ENCODE measurements at places on chromosomes 13 and 19.

DNA sequence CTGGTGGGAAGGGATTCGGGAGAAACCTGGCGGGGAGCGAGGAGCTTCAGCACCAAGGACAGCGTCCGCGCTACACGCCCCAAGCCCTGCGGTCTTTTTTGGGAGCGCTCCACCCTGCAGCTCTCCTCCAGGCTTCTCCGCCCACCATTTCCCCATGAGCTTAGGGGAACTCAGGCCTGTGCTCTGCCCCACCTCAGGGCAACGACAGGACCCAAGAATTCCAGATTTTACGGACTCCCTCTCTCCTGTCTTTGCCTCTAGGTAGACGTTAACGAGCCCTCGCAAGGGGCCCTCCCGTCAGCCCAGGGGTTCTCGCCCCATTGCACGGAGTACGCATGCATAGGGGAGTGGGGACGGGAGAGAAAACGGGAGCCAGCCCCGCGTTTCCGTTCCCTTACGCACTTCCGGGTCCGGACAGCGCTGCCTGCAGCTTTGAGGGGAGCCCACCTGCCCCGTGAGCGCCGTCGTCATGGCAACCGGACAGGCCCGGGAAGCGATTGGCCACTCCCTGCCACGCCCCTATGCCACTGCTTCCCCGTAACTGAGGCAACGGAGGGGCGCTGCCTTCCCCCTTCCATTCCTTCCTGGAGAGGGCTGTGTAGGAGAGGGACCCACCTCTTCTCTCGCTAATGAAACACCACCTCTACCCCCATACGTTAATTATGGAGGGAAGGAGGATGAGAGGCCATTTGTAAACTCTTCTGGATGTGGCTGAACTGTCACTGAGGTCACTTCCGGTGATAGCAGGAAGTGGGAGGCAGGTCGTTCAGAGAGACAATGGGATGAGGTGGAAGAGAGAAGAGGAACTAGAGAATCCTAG lies 20.8 kb downstream of the NOVA2 start:
- ATAC-seq: no peak

DNA sequence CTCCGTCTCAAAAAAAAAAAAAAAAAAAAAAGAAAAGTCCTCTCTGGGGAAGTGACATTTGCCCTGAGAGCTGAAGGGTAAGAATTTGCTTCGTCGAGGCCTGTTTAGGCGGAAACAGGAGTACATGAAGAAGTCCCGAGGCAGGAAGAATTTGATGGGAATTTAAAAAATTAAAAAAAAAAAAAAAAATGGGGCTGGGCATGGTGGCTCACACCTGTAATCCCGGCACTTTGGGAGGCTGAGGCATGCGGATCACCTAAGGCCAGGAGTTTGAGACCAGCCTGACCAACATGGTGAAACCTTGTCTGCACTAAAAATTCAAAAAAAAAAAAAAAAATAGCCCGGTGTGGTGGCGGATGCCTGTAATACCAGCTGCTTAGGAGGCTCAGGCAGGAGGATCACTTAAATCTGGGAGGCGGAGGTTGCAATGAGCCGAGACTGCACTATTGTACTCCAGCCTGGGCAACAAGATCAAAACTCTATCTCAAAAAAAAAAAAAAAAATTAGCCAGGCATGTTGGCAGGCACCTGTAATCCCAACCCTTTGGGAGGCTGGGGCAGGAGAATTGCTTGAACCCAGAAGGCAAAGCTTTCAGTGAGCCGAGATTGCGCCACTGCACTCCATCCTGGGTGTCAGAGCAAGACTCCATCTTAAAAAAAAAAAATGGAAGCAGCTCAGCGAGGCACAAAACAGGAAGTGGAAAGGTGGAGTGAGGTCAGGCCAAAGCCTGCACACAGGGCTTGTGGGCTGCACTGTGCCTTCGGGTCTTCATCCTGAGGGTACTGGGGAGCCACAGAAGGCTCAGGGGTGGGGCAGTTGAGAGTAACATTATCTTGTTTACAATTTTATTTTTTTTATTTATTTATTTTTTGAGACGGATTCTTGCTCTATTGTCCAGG lies 4.9 kb downstream of the BAX start:
- ATAC-seq: no peak

DNA sequence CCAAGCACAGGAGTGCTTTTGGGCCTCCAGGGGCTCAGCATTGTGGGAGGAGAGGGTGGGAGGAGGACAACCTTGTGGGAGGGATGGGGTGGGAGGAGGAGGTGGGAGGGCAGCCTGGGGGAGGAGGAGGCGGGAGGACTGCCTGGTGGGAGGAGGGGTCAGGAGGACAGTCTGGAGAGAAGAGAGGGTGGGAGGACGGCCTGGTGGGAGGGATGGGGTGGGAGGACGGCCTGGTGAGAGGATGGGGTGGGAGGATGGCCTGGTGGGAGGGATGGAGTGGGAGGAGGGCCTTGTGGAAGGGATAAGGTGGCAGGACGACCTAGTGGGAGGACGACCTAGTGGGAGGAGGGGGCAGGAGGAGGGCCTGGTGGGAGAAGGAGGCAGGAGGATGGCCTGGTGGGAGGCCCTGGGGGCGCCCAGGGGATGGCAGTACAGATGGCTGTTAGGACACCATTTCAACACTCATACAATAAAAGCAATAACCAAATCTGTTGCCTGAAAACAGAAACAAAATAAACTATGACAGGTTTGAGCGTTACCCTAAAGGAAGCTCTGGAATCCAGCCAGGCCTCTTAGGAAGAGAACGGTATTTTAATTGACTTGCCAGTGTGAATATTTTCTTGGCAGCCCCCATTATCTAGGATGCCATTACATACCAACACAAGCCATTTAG lies 63.7 kb downstream of the CRYL1 start:
- no peak for ATAC-seq

DNA sequence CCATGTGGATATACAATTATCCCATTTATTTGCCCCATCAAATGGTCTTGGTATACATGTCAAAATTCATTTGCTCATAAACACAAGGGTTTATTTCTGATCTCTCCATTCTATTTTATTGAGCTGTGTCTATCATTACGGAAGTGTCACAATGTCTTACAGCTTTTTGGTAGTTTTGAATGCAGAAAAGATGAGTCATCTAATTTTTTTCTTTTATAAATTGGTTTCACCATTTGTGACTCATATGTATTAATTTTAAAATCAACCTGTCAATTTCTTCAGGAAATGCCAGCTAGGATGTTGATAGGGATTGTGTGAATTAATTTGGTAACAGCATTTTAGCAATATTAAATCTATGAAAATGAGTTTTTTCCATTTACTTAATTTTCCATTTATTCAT lies 2549.4 kb downstream of the PCDH9 start:
- no peak for ATAC-seq

DNA sequence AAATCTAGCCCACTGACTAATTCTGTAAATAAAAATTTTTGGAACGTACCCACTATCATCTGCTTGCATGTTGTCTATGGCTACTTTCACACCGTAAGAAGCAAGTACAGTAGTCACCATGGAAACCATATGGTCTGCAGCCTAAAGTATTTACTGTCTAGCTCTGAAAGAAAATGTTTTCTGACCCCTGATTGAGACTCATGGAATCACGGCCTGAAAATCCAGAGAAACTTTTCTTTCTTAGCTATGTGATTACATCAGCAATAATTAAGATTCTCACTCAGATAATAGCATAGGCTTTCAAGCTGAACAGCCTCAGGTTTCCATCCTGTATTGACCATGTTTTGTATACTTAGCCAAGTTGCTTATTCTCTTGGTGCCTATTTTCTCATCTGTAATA lies 264.6 kb downstream of the NHLRC3 start:
- ATAC-seq: no peak

- ATAC-seq: no peak
These were observed 21.0 kb upstream of the RNF17 start for GRCh38 chr13:24742977-24743376.

- ATAC-seq: no peak
These were observed 13.5 kb downstream of the MED25 start for GRCh38 chr19:49831592-49831991.

GRCh38 chr19:46975925-46976782 lies 43.5 kb upstream of the NPAS1 start:
- ATAC-seq: peak; percentile 94

DNA sequence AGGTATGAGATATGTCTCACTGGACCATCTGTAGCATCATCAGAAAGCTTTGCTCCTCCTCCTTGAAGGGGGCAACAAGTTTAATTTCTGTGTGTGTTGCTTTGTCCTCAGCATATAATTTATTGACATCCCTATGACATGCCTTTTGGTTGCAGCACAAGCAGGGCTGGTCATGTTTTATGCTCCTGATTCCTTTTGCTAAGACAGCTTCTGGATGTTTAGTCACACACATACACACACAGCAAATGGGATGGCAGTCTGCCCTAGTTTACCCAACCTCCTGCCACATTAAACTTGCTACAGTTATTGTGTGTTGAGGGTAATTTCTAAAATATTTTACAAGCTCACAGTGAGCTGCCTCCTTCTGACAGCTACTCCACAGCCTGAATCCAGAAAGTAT lies 217.9 kb upstream of the RXFP2 start:
- ATAC-seq: no peak

GRCh38 chr19:39588066-39588465 lies 14.3 kb upstream of the LGALS13 start:
- no peak for ATAC-seq

DNA sequence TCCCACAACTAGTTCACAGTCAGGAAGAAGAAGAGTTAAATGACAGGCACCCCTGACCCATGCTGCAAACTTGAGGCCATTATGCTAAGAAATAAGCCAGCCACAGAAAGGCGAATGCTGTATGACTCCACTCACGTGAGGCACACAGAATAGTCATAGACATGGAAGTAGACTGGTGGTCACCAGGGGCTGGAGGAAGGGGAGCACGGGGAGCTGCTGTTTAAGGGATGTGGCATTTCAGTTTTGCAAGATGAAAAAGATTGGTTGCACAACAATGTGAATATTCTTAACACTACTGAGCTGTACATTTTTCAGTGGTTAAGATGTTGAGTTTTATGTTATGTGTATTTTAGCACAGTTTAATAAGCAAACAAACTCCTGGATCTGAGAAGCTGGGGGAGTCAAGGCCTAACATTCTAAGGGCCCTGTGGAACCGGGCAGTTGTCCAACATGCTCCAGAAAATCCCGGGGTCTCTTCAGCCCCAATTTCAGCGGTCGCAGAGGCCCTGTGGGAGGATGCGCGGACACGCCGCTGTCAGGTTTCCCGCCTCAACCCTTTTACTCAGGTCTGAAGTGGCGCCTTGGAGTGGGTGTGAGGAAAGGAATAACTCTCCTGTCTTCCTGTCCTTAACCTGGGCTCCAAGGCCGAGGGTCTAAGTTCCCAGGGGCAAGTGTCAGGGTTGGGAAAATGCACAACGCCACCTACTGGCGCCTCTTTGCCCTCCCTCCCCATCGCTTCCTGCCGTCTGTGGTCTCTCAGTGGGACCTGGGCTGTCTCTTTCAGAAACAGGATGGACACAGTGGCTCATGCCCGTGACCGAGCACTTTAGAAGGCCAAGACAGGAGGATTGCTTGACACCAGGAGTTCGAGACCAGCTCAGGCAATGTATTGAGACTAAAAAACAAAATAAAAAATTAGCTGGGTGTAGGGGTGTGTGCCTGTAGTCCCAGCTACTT lies 4.4 kb upstream of the TMEM272 start:
- ATAC-seq: no peak

- ATAC-seq: no peak
These were observed 1.7 kb downstream of the FAM174C start for GRCh38 chr19:1277061-1277460.

DNA sequence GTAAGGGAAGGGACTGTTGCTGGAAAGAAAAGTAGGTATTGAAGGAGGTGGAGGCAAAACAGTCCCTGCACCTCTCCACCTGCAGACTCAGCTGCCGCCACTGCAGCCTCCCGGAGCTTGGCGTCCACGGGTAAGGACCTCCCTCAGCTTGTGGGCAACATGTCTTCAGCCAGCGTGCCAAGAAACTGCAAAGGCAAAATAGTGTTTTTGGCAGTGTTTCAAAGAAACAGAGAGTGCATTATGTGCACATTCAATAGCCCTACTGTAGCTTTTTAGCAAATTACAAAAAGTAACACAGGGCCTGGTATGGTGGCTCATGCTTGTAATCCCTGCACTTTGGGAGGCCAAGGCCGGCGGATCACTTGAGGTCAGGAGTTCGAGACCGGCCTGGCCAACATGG lies 57.4 kb downstream of the ATP11A start:
- ATAC-seq: no peak

Data from gastroesophageal sphincter (tissue), 4 donors.